ENCODE measurements at places on chromosomes 6 and 20.

DNA sequence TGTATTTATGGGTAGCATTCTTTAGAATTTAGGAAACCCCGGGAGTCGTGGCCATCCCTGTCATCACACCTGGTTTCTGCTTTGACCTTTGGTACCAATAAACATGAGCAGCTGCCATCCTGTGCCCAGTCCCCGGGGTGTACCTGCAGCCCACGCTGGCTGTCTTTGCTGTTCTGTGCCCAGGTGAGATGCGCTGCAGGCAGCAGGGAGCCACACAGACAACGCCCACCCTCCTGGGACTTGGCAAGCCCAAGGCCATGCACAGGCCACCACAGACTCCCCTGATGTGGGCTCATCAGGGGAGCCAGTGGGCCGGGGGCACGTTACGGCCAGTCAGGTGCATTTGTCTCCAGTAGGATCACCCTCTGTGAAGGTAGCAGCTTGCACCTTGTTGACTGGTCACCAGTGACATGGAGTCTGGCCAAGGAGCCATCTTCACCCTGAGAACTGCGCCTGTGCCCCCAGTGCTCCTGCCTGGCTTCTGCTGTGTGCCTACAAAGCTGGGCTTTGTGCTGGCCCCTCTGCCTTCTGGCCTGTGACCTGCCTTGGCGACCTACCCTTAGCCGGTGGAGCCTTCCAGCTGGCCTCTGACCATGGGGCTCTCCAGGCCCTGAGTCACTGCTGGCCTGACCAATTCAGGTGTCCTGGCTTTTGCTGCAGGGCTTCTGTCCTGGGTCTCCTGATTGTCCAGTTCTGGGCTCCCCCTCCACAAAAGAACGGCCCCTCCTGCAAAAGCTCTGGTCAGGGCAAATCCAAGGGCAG, 14.2 kb upstream of the UNC93A start:
- DNase-seq: no peak

GRCh38 chr6:126976253-126976797, 142.1 kb upstream of the RSPO3 start:
- no peak for DNase-seq

GRCh38 chr6:25670793-25671513, 18.9 kb downstream of the SCGN start:
- no peak for DNase-seq

- DNase-seq: no peak
Measured at GRCh38 chr6:45423111-45423823, 45.5 kb upstream of the SUPT3H start.

DNA sequence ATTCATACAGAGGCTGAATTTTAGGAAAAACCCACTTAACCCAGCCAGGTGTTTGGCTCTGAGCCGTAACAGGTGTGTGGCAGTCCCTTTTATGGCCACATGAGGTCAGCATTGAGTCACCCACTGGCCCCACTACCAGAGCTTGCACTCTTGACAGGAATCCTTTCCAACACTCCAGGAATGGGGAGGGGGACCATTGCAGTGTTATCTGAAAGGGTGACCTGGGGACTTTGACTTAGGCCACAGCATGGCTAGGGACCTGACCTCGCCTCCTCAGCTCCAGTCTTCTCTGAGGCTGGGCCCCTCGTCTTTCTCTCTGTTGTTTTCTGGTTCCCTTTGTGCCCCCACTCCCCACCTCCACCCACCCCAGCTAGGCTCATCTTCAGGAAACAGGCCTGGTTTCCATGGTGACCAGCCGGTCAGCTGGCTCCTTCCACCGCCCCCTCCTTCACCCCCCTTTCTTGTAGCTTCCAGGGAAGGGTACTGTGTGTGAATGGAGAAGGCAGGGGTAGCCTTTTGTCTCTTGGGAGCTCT, 2.1 kb upstream of the TMEM151B start:
- DNase-seq: no peak
